Foreskin melanocyte (primary cell): ENCODE measurements at places on chromosomes 4 and X.
A peak's percentile ranks its signal among the peaks of the same experiment; 100 is the strongest.

DNA sequence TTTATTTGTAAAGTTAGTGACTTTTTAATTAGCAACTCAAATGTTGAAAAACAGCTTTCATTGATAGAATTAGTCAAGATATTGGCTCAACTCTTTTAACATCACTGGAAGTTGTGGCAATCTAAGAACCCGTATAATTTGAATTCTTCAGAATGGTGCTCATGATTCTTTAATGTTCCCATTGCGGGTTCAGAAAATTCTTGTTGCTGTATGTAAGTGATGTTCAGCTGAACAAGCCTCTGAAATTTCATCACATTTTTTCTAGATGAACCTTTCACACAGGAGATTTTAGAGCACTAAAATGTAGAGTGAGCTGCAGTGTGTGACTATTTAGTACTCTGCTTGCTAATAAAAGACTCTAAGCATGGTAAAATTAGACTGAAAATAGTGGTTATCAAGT lies 1317.7 kb downstream of the FSTL5 start:
- no peak for DNase-seq

DNA sequence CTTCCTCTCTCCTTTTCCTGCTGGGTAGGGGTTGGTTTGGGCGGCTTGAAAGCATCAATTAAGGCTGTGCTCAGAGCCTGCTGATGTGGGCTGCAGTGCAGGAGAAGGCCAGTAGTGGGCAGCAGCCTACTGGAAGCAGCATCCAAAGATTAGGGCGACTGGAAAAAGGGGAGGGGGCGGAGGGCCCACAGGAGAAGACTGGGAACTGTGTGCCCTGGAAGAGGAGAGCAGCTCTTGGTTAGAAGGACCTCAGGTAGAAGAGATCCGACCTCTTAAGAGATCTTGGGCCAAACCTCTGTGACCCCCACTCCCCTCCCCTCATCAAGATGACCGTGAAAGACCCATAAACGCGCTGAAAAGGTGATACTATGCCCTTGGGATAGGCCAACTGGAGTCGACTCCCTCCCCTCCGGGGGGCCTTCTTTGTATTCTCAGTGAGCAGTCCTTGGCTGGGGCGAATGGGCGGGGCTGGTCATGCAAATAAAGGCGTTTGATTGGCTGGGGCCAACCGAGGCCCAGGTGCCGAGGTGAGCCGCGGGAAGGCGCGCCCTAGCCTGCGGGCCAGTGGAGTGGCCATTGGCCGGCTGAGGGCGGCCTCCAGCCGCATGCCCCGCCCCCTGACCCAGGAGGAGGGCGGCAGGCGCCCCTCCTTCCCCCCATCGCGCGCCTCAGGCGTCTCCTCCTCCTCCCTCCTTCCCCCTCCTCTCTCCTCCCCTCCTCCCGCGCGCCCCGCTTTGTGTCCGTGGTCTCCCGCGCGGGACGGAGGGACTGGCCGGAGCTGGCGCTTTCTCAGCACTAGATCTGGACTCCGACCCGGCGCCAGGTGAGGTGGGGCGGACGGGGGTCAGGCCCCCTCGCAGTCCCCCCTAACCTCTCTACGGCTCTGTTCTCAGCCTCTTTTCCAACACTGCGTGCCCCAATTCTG lies 10.1 kb downstream of the DLG3 start:
- no peak for DNase-seq

DNA sequence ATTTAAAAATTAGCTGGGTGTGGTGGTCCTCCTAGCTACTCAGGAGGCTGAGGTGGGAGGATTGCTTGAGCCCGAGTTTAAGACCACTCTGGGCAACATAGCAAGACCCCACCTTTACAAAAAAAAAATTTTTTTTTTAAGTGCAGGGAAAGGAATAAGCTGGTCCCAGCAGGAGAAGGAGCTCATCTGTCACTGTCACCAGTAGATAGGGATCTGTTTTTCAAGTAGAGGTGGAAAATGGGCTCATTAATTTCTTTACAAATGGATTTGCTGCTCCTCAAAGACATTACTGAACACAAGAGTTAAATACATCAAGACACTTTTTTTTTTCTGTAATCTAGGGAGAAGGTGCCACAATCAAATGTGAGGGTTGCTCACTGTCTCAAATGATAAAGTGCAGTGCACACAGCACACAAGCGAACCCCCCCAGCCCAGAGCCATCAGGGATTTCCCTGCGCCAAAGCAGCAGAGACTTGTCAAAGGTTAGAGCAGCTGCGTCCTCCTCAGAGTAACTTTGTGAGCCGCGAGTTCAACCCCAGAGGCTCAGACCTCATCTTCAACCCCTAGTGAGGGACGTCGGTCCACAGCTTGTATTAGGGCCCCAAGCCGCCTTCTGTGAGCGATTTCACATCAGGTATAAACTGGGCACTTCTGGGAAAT lies 14.3 kb upstream of the MTNR1A start:
- DNase-seq, result no peak

DNA sequence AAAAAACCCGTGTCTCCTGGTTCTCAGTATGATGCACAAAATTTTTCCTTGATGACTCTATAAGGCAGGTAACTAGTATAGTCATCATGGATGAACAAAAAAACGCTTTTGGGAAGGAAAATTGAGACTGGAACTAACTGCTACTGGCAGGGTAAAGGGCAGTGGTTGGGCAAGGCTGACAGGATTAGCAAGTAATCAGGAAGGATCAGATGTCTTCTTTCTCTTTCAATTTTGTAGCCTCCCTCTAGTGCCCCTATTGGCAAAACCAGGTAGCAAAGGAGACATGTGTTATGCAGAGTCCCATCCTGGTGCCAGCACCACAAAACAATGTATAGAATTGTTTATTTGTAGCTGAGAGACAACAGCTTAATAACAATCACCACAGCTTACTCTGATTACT lies 12.8 kb upstream of the SLITRK4 start:
- no peak for DNase-seq

DNA sequence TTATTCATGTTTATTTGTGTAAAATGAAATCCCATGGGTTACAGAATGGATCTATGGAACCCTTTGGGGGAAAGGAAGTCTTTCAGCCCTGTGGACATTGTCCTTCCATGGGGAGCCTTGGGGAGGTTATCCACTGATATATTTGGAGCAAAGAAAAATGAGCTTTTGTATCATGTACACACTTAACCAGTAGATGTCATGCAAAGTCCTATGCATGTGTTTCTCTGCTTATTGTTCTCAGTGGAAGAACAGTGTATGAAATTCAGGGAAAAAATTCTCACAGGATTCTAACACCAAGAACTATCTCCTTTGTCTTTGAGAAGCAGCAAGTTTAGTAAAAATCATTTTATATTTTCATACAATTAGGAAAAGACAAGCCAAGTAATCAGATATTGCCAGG lies 105.3 kb downstream of the DTHD1 start:
- peak; percentile 60 for DNase-seq

- DNase-seq, result no peak
These were observed at the start of gene SPON2 for GRCh38 chr4:1172228-1172851. TSS of gene SPON2 (minus strand) at chr4:1172583.

- DNase-seq, result no peak
These were observed 73.4 kb upstream of the EDNRA start for GRCh38 chr4:147407261-147408045.

DNA sequence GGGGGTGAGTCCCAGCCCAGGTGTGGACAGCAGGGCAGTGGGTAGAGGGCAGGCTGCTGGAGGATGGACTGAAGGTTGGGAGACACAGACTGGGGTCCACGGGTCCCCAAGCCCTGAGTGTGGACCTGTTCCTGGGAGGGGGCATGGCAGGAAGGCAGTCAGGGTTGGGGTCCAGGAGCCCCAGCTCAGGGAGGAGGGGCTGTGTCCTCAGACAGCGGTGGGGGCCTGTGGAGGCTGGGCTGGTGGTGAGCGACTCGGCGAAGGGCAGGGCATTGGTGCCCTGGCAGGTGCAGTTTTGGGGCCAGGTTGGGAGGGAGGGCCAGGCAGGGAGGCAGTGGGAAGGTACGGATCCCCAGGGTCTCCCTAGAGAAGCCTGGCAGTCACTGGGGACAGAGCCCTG lies 34.0 kb downstream of the DOK7 start:
- DNase-seq, result no peak

DNA sequence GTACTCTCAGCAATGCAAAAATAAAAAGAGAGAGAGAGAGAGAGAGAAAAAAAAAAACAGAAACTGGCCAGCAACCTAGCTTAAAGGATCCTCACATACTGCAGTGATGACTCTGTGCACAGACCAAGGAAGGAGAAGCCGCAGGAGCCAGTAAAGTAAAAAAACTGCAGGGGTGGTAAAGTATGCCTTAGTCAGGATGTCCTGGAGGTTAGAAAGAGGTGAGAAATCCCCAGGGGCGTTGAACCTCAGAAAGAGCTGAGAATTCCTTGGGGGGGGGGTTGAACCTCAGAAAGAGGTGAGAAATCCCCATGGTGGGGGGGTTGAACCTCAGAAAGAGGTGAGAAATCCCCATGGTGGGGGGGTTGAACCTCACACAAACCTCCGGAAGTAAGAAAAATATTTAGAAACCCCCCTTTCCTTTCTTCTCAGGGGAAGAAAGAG lies 48.0 kb downstream of the MAGEA9 start:
- DNase-seq, result no peak

DNA sequence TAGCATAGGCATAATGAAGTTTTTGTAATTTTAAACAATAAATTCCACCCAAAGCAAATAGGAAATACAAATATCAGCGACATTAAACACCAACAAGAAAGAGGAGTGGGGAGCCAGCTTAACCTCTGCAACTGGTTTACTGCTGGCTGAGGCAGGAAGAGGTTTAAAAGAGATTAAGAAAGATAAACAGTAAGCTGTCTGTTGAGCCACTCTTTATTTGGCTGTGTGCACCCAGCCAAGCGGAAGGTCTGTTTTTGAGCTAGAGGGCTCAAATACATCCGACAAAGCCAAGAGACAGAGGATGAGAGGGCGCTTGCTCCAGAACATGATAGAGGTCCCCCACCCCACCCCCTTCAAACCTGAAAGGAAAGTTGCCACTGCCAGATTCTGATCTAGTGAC lies 191.4 kb downstream of the MGST2 start:
- peak; percentile 71 for DNase-seq

GRCh38 chrX:152843852-152844251 lies 13.0 kb downstream of the NSDHL start:
- no peak for DNase-seq

- DNase-seq, result peak; percentile 29
These were observed 88.4 kb downstream of the ZXDA start for GRCh38 chrX:57821703-57822387.

- DNase-seq, result no peak
These were observed 169.2 kb downstream of the AFAP1 start for GRCh38 chr4:7770224-7771050.

GRCh38 chr4:55336138-55337034 lies 9.7 kb upstream of the SRD5A3 start:
- peak; percentile 75 for DNase-seq

- no peak for DNase-seq
These were observed 897.0 kb downstream of the ARAP2 start for GRCh38 chr4:35347276-35347675.

DNA sequence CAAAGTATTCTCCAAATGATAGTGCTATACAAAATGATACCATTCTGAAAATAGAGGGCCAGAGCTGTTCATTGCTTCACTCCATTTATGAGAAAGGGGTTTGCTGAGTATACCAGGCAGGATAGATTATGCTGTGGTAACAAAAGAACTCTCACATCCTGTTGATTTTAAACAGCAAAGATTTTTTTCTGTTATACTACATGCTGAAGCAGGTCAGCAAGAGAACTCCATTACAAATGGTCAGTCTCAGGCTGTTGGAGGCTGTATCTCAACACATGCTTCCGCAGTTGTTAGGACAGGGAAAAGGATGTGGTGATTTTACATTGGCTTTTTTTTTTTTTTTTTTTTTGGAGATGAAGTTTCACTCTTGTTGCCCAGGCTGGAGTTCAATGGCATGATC lies 13.7 kb upstream of the KLHL5 start:
- DNase-seq, result no peak

GRCh38 chr4:85724791-85725563 lies 250.0 kb downstream of the ARHGAP24 start:
- DNase-seq, result no peak
